ENCODE measurements at places on chromosomes 1 and 21. TPM values are rescaled to one million over a fixed set of nuclear protein-coding genes. Genes with fewer than 3 reads are reported as not detected.

The CELA3B gene
- not detected for total RNA-seq

GRCh38 chr1:93328809-93329760 lies 16.6 kb upstream of the DR1 start:
- H3K27ac ChIP-seq, result no peak overlapping the region
- H3K27me3 ChIP-seq, result no peaks in the 10 kb centered on the region
- no peaks in the 10 kb centered on the region for H3K4me1 ChIP-seq
- no peak overlapping the region for H3K4me3 ChIP-seq

DNA sequence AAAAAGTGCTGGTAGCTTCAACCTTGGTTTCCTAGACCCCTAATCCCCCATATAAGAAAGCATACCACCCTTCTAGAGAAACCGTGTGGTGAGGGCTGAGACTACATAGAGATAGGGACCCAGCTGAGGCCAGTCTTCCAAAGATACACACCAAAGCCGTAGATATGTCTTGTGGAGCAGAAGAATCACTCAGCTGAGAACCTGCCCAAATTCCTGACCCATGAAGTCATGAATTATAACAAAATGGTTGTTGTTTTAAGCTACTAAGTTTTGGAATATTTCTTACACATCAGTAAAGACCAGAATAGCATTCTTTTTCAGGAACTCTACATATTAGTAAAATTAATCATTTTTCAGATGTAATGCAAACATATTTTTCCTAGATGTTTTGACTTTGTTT lies 3.3 kb upstream of the SNRPE start:
- no peaks in the 10 kb centered on the region for H3K27me3 ChIP-seq
- peaks cover 46% of the 10 kb centered on the region for H3K36me3 ChIP-seq
- no peak for DNase-seq
- no peak overlapping the region for H3K27ac ChIP-seq
- H3K4me1 ChIP-seq, result peaks cover 16% of the 10 kb centered on the region

- H3K36me3 ChIP-seq, result no peaks in the 10 kb centered on the region
- DNase-seq, result no peak
- peaks cover 10% of the 10 kb centered on the region for H3K4me1 ChIP-seq
- H3K27ac ChIP-seq, result no peak overlapping the region
These were observed 111.0 kb downstream of the NTNG1 start for GRCh38 chr1:107251839-107252238.

- no peak overlapping the region for H3K27ac ChIP-seq
- no peaks in the 10 kb centered on the region for H3K27me3 ChIP-seq
- no peak overlapping the region for H3K4me3 ChIP-seq
These were observed 56.5 kb upstream of the CTPS1 start for GRCh38 chr1:40922969-40923368.

DNA sequence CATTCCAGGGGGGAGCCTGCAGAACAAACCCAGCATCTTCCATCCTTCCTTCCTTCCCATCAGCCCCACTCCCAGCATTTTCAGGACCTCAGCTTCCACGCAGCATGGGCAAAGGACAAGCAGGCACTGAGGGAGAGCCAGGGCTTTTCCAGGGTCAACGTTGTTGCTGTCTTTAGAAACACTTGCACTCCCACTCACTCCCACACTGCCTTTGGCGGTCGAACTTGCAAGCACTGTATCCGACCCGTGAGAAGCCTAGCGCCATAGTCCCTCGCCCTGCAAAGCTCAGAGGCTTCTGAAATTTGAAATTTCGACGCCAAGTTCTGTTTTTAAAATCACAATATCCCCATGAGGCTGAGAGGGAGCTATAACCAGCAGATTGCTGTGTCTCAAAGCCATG lies 47.4 kb downstream of the KCNAB2 start:
- H3K27me3 ChIP-seq, result no peaks in the 10 kb centered on the region
- no peak overlapping the region for H3K27ac ChIP-seq
- H3K4me1 ChIP-seq, result no peaks in the 10 kb centered on the region
- H3K36me3 ChIP-seq, result peaks cover 64% of the 10 kb centered on the region
- no peak overlapping the region for H3K4me3 ChIP-seq
- DNase-seq, result no peak

DNA sequence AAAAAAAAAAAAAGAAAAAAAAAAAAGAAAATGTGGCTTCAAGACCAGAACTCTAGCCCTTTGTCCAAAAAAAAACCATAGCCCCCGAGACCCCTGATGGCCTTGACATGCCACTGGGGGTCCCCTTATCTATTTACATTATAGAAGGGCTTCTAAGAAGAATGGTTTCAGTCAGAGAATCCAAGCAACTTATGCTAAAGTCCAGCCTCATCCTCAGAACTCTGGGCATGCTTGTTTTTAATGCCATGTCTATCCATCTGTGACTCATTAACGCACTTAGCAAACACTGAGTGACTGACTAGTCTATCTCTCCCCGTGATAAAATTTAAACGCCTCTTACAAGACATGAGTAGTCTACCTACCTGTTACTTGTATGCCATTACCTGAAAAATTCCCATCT lies 29.3 kb downstream of the ERG start:
- no peak overlapping the region for H3K27ac ChIP-seq
- H3K4me1 ChIP-seq, result peaks cover 46% of the 10 kb centered on the region
- H3K4me3 ChIP-seq, result no peak overlapping the region
- no peaks in the 10 kb centered on the region for H3K36me3 ChIP-seq
- no peak for DNase-seq
- H3K27me3 ChIP-seq, result no peaks in the 10 kb centered on the region

GRCh38 chr21:23574932-23575331 lies 2032.3 kb downstream of the MRPL39 start:
- DNase-seq, result no peak
- H3K36me3 ChIP-seq, result no peaks in the 10 kb centered on the region
- no peak overlapping the region for H3K4me3 ChIP-seq
- no peaks in the 10 kb centered on the region for H3K4me1 ChIP-seq

The TEX38 gene
- total RNA-seq, result not detected

GRCh38 chr1:153441238-153441755 lies 19.2 kb downstream of the S100A7 start:
- peak; percentile 51 for DNase-seq
- H3K4me3 ChIP-seq, result no peak overlapping the region
- H3K27me3 ChIP-seq, result peaks cover 16% of the 10 kb centered on the region
- no peaks in the 10 kb centered on the region for H3K36me3 ChIP-seq
- H3K4me1 ChIP-seq, result no peaks in the 10 kb centered on the region
- H3K27ac ChIP-seq, result no peak overlapping the region

GRCh38 chr21:45302082-45303061 lies 14.7 kb upstream of the POFUT2 start:
- H3K27me3 ChIP-seq, result no peaks in the 10 kb centered on the region
- peak; percentile 82 for DNase-seq
- H3K27ac ChIP-seq, result peak overlapping the region; percentile 72
- H3K4me3 ChIP-seq, result no peak overlapping the region

DNA sequence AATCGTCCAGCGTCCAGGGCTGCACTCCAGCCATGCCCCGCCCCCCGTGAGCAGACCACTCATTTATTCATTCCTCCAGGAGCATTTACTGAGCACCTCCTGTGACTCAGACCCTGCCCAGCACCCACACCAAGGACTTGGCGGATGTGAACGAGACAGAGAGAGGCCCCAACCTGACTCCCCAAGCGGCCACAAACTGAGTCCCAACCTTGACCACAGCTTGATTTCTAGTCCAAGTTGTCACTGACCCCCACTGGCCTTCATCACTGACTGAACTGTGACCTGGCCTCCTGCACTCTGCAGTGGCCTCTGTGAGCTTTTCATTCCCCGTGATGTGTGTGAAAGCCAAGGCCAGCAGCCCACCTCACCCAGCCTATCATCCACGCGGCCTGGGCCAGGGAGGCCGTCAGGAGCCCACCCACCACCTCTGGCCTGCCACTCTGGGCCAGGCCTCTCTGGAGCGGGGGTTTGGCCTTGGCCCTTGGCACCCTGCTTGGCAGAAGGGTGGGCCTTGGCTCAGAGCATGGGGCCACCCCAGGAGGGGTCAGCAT lies 19.3 kb upstream of the RUNX3 start:
- DNase-seq, result no peak
- H3K4me1 ChIP-seq, result peaks cover 3% of the 10 kb centered on the region
- no peaks in the 10 kb centered on the region for H3K27me3 ChIP-seq
- no peak overlapping the region for H3K27ac ChIP-seq
- H3K36me3 ChIP-seq, result no peaks in the 10 kb centered on the region
- H3K4me3 ChIP-seq, result no peak overlapping the region

The MX2 gene
- 71.5 TPM for total RNA-seq

All from spleen (tissue), 13 donors.